ENCODE measurements at places on chromosomes 16 and 17.

- peak; percentile 49 for DNase-seq
Observed at GRCh38 chr17:35088356-35088880, 24.9 kb upstream of the RFFL start.

DNA sequence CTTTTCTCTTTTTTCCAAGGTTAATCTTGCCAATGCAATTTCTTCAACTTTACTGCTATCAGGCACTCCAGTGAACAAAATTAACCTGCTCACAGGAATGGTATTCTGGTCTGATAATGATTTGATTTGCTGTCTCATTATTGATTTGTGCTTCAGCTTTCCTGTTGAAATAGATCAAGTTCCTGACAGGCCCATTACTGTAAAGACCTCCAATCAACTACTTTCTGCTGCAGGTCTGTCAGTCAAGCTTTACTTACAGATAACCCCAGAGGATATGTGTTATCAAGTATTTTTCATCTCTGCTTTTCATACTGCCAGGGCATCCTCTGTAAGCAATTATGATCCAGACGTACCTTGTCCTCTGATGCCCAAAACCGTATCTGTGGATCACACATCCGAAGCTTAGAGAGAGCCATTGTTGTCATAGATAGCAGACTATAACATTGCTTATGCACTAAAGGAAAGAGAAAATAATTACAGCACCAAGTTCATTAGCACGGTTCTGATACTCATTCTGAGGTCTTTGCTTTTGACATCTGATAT, 215.6 kb downstream of the PHKB start:
- DNase-seq = no peak

DNA sequence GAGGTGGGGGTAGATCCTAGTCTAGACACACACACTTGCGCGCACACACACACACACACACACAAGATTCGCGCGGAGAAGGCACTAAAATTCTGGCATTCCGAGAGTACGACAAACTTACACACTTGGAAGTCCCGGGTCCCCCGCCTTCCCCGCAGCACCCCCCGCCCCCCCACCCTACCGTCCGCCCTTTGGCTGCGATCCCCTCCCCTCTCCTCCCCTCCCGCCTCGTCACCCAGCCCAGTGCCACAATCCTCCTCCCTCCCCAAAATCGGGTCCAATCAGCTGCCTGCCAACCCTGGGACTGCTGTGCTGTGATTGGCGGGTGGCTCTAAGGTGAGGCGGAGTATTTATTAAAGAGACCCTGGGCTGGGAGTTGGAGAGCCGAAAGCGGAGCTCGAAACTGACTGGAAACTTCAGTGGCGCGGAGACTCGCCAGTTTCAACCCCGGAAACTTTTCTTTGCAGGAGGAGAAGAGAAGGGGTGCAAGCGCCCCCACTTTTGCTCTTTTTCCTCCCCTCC, at the start of gene SOX9:
SOX9 (plus strand) TSS at position 379 of the 522 bp plus-strand sequence. CDS start 372 bp downstream, outside the sequence.
- no peak for DNase-seq

DNA sequence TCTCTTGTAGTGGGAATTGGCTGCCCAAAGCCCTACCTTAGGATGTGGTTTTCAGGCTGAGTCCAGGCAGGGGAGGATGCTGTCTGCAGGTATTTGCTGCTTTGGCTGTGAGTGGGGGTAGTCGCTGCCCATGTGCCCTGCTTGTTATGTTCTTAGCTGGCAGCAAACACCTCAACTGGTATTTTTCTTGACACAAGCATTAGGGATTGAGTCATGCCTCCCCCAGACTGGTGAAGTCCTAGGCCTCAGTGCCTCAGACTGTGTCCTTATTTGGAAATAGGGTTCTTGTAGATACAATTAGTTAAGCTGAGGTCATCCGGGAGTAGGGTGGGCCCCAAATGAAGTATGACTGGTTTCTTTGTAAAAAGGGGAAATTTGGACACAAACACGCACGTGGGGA, 808.3 kb upstream of the EEF2KMT start:
- DNase-seq = no peak

- no peak for DNase-seq
Observed at GRCh38 chr16:56909527-56909979, 22.4 kb upstream of the HERPUD1 start.

DNA sequence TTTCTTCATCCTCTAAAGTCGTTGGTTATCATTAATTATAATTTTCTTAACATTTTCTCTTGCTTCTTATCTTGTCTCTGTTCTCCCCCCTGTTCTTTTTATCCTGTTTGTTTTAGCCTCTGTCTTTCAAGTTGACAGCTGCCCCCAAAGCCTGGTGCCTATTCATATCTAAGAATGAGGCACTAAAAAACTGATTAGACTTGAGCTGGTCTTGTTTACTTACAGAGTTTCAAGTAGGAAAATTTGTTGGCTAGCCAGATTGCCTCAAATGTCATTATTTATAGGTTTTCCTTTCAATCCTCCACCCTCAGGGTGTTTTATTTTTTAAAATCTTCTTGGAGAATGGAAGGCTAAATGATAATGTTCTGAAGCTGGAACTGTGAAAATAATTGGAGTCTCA, 236.0 kb downstream of the UTP18 start:
- DNase-seq = no peak

- no peak for DNase-seq
Observed at GRCh38 chr16:46896314-46896968, 12.3 kb downstream of the GPT2 start.

DNA sequence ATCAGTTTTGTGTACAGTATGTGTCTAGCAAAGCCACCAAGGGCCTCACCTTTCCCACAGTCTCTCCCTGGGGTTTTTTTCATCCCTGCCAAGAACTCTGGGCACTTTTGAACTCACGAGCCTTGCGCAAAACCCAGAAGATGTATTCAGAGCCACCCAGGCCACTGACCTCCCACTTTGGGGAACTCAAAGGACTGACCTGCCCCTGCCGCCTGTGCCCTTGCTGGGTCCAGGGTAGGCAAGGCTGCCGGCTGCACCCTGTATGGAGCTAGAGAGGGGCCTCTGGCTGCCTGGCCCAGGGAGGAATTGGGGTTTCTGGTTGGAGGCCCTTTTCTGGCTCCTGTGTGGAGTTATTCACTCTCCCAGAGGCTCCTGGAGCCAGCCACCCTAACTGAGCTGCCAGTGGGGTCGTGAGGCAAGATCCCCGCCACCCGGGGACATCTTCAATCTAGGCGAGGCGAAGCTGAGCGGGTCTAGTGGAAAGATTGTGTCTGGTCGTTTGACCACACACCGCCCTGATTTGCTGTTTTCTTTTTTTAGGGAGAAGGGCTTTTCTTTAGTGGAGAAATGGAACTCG, 1.9 kb downstream of the CDK5R1 start:
- DNase-seq = no peak

GRCh38 chr17:46764000-46764708, 54.3 kb downstream of the WNT3 start:
- DNase-seq = no peak

DNA sequence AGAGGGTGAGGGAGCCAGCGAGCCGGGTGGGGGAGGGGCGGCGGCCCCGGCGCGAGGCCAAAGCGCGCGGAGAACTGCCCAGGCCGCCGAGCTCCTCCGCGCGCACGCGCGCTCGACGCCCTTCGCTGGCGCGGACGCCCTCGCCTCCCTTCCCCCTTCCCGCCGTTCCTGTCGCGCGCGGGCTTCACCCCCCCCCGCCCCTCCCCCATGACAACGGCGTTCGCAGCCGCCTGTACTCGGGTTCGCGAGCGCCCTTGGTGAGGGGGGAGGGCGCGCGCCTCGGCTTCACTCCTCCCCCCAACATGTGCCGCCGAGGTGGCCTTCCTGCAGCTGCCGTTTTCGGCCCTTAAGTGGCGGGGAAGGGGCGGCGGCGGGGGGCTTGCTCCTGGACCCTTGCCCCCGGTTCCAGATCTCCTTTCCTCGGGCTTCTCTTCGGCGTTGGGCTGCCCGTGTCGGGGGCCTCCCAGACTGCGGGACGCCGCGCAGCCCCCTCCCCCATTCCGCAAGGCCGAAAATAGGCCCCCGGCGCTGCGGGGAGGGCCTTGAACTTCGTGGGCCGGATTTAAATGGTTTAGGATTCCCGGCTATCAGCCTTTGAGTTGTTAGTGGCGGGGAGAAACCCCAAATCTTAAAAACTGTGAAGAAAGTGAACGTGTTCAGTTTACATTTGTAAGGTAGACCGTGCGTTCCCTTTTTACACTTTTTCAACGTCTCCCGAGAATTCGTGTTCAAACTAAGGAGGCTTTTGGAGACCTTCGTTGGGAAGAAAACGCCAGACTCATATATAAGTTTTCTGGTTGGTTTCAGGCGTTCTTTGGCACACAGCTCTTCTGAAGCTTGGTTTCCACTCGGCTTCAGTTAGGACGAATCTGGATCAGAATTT, 653 bp downstream of the SRRM2 start:
- DNase-seq = peak; percentile 88

DNA sequence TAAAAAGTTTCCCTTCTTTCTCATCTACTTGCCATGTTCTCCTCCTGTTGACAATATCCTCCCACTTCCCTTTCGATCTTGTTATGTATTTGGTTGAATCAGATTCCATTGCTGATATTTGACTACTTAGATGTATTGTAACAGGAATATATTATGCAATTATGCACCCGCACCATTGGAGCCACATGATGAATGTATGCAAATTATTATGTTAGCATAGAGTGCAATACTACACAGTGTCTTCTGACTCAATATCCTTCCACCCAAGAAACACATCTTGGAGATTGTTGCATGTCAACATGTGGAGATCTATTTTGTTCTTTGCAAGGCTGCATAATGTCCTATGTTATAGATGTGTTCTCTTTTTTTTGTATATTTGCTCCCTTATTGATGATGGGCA, 219.2 kb upstream of the RBFOX1 start:
- DNase-seq = no peak

GRCh38 chr17:35795007-35795870, at the start of gene MMP28:
MMP28 (minus strand) TSS chr17:35795641; CDS start chr17:35795377, 264 bp downstream.
- DNase-seq = peak; percentile 68

- no peak for DNase-seq
Observed at GRCh38 chr17:76560877-76561221, 21.0 kb downstream of the PRCD start.

DNA sequence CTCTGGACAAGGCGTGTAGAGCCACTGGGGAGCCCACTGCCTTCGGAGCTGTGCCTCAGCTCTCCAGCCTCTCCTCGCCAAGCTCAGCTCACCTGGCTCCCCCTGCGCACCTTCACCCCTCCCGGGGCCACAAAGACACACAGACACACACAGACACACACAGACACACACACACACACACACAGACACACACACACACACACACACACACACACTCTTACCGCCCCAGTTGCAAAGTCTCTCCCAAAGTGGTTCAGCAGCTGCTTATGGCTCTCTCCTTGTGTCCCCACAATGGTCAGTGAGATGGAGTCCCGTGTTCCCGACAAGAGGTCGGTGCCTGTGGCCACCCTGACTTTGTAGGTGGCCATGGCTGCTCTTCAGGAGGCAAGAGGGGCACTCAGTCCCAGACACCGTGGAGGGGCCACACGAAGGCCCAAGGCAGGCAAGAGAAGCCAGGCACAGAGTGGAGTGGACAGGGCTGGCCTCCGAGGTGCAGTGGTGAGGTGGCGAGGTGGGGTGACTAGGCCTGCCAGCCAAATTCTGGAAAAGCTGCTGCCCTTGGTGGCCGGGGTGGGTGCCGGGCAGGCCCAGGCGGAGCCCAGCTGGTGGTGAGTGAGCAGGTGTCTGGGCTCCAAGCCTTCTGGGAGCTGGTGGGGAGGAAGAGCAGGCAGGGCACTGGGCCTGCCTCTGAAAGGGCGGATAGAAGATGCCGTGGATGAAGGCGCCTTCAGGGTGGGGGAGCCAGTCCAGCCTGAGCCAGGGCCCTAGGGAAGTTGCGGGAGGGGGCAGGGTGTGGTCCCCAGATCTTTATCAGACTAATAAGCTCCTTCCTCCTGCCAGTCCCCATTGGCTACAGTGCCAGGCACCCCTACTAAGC, at the start of gene ALOX12B:
ALOX12B (minus strand) TSS at position 642 of the 877 bp plus-strand sequence; CDS start at position 368, 274 bp downstream.
- DNase-seq = peak; percentile 56

- no peak for DNase-seq
Observed at GRCh38 chr16:83830769-83831455, 23.1 kb downstream of the HSBP1 start.

DNA sequence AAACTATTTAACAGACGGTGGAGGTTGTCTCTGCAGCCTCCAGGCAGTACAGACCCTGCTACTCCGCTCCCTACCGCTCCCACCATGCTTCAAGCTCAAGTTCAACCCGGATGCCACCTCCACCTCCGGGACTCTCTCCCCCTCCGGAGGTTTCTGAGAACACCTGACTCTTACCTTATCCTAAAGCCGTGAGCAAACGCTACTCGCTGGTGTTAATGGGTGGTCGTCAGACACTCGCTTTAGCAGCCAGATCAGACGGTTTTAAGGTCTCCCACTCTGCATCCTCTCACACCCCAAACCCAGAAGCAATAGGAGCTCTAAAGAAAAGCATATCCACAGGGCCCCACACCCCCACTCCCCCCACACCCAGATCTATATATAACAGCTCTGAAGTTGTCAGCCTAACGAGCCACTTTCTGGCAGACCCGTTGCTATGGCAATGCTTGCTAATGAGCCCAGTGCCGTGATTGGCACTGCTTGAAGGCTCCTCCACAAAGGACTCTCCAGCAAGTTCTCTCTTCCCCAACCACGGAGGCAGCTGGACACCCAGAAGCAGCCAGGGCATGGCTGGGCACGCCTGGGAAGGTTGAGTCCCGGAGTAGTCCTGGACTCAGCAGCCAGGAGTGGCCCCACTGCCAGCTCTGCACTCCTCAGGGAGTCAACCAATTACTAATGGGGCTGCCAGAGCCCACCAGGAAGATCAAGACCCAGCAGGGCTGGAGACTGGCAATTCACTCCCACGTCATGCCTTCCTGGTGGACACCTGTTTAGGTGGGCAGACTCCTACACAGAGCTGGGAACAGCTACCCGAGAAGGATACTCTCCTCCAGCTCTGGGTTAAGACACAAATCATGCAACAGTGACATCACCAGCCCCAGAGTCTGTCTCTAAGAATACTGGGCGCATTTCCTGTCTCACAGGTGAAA, 121.2 kb upstream of the RCVRN start:
- no peak for DNase-seq

- no peak for DNase-seq
Observed at GRCh38 chr16:68186877-68187276, 49.0 kb downstream of the ESRP2 start.

- DNase-seq = no peak
Observed at GRCh38 chr16:15768201-15768600, 88.6 kb downstream of the MYH11 start.

DNA sequence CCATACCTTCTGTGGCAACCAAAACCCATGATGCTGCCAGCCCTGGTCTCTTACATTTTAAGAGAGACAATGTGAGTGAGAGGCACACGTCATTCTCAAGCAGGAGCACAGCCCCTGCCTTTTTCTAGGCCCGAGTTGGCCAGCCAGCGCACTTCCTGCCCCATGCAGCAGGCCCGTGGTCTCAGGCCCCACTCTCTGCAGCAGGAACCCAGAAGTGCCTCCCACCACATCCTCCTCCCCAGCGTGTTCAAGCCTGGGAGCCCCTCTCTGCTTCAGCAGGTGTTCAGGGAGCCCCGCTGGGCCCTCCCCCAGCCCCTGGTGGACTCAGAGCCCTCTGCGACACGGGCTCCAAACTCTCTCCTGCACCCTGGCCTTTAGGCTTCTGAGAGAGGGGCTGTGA, 30.5 kb downstream of the ITGAE start:
- peak; percentile 34 for DNase-seq

Measured in hematopoietic multipotent progenitor cell treated with erythropoietin and hydrocortisone succinate and interleukin-3 and kit ligand, for 6 days (in vitro differentiated cells).